Stimulated activated CD4-positive, alpha-beta T cell treated with anti-CD3 and anti-CD28 coated beads, Interleukin-1b, Interleukin-23, amount 100 ng/mL, for 1 hour (primary cell): ENCODE measurements at places on chromosomes 5 and 9.

GRCh38 chr5:18403941-18404438, 769.7 kb downstream of the TAF11L14 start:
- DNase-seq = no peak

DNA sequence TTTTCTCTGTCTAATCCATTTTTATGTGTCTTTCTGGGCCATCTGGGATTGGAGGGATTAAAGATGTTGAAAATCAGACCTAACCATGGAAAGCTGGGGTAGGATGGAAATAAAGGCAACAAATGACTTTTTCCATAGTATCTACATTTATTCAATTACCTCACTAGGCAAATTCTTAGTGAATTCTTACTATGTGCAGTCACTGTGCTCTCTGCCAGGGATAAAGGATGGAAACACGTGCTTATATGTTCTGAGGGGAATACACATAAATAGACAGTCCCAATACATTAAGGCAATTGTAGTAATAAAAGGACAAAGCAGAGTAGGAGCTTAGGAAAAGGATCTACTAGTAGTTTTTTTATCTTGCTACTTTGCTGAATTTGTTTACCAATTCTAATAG, 214.2 kb downstream of the PRR16 start:
- DNase-seq = no peak

GRCh38 chr5:100518377-100518776, 16.8 kb upstream of the FAM174A start:
- DNase-seq = no peak

DNA sequence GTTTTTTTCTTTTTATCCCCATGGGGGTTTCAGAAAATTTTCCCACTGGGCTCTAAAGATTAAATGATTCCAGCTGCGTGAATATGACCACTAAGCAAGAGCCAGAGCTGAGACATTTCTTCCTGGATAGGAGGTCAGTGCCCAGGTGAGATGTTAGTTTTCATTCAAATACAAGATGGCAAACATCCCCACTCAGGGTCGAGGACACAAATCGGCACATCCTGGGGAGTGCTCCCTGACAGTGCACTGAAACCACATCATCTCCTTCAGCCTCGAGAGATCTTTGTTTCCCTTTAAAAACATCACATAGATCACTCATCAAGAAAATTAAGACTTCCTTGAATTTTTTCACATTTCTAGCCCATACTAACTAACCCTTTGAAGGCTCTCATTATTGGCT, 273.2 kb upstream of the PANK3 start:
- DNase-seq = no peak

DNA sequence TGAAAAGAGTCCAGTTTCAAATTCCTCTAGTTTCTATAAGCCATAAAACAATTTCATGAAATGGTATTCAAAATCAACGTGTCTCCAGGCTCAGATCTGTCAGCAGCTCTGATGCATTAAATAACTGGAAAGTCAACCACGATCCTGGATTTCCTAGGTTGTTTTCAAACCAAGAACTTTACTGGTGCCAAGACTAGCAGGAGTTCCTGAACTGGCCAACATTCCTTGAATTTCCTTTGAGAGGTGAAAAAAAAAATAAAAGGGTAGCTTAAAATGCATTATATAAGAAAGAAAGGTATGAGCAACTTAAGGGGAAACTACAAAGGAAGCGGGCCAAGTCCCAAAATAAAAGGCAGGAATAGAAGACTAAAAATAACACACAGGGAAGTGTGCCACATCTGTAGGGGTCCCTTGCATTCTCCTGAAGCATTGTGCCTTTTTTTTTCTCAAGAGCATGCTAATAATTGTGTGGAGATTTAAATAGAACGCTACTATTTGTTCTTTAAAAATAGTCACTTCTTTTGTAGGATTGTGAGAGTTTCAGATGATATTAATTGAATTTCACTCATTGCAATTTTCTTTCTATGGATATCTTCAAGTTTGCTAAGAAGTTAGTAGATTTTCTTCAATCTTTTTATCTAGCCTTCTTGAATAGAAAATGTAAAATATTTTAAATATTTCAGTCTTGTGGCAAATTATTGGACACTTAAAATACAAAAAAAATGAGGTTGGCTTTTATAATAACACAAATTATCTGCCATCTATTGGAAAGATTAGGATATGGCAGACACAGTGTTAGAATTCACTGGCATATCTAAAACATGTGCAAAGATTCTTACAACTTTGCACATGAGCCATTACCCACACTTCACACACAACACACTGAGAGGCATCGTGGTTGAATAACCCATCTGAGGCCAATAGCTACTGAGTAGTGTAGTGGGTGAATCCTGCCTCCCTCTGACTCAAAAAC, 15.3 kb downstream of the ESM1 start:
- no peak for DNase-seq

DNA sequence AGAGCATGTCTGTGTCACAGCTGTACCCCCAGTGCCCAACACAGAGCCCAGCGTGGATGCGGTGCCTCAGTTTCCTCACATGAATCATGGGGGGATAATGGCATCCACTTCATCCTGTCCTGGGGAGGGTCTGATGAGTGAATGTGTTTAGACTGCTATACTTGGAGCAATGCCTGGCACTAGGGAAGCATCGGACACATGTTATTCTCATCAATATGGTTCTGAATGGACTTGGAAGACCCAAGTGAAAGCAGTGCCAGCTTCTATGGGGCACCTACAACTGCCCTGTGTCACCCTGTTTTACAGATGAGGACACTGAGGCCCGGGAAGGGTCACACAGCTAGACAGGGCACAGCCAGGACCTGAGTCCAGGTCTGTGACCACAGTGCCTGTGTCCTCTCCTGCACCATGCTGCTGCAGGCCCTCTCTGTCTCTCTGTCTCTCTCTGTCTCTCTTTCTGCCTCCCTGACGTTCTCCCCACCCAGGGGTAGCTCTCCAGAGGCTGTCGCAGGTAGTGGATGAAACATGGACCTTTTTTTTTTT, 42.3 kb upstream of the NEK6 start:
- no peak for DNase-seq

DNA sequence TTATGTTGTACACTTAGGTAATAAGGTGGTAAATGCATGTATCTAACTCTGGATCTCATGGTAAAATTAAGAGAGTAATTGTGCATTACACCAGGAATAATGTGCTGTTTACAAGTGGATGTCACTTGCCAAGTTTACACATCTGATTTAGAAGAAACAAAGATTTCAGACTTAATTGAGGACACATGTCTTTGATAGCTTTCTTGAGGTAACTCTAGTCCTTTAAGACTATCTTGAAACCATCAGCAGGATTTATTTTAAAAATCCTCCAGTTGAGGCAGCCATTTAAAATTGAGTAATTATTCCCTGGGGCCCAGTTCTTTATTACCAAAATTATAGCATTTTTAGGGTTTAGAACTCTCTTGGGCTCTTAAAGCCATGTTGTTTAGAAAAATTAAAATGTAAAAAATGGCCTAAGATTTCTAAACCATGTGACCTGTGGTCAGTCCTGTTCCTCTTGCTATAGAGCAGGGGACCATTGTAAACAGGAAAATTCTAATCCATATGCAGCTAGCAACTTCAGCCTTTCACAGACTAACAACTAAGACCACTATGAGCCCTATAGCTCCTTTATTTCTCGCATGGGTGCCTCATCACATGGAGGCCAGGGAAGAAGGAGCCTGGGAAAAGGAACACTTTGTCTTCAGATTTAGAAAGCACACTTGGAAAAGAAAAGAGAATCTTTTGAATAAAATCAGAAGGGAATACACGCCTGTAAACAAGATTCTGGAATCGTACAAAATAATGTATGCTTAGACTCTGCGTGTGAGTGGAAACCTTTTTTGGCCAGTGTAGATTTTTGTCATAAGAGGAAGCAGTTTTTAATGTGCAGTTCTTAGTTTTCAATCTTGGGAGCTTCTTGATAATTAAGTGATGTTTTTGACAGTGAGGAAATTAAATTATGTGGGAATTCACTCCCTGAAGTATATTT, 71.2 kb downstream of the ZSWIM6 start:
- no peak for DNase-seq

GRCh38 chr9:80649001-80649420, 1040.3 kb downstream of the TLE1 start:
- no peak for DNase-seq

DNA sequence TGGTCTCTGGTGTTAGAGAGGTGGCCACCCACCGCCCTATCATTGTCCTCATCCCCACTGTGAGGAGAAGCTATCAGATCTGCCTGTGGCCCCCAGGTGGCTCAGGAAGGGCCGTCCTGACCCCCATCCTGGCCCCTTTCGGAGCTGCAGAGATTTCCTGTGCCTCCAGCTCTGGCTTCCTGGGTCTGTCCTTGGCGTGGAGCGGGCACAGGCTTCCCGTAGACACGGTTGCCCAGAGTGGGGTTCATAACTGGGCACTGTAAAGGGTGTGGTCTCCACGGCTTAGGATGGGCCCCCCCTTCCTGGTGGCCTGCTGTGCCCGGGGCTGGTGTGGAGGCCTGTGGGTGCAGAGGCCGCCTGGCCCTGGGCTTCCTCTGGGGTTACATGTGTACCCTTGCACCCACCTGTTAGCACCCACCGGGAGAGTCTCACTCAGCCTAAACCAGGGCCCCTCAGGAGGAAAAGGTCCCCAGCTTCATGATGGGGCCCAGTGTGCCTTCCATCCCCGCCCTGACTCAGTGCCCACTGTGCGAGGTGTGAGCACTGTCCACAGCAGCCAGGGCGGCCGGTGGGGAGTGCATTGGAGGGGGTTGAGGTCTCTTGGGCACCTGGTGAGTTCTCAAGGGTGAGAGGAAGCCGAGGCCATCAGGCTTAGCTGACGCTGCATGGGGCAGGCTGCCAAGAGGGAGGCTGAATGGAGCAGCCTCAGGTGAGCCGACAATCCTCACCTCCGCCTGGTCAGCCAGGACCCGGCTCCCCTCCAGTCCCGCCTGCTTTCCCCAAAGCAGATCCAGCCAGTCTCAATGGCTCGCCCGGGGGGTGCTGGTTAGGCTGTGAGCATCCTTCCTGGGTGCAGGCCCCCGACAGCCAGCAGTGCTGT, 15.3 kb upstream of the AJM1 start:
- no peak for DNase-seq

DNA sequence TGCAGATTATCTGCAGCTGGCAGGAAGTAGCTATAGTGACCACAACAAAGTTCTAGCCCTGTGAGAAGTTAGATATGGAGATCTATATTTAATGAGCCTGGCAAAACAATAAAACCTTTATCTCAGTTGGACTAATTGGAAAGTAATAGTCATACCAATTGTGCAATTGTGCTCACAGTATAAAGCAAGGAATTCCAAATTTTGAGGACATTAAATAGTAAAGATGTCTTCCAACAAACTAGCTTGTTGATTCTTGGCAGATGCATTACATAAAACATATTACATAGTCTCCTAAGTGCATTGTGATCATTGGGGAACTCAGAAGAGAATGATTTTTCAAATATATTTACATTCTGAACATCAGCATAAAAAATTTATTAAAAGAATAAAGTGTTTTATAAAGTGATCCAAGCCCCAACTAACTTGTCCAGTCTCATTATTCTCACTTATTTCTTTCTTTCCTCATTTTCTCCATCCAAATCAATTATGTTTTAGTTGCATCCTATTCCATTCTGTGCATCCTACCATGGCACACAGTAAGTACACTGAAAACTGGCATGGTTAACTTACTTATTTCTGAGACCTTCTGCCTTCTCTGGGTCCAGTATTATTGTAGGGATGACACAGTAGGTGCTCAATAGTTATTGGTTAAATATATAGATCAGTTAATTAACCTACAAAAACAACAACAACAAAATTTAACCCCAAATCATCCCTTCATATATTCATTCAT, 977.2 kb upstream of the NUDT12 start:
- no peak for DNase-seq

- DNase-seq = no peak
Measured at GRCh38 chr5:57768745-57769144, 286.1 kb upstream of the ACTBL2 start.

DNA sequence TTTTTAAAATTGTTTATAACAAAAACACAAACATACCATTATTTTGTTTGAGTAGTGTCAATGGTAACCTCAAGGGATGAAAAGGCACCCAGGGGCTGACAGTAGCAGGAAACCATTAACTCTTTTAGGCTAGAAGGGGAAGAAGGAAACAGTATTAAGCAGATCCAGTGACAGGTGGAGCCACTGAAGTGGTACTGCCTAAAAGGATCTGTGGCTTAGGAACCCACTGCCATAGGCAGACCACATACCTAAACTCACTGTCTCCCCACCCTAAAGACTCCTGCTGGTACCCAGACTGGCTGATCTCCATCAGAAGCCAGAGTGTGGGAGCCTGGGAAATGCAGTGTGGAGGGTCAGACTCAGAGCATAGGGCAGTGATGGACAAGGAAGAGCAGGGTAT, 13.5 kb downstream of the RLN1 start:
- DNase-seq = no peak

DNA sequence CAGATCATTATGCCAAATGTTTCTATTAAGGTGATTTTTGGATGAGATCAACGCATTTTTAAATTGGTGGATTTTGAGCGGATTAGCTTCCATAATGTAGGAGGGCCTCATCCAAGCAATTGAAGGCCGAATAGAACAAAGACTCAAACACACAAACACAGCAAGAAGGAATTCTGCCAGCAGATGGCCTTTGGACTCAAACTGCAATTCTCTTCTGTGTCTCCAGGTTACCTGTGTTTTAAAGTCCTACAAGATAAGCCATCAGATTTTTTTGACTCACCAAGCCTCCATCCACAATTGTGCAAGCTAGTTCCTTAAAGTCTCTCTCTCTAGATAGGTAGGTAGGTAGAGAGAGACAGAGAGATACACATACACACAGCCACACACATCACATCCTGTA, 25.5 kb downstream of the CDH6 start:
- no peak for DNase-seq

- DNase-seq = no peak
Measured at GRCh38 chr5:111755942-111756381, 1.0 kb downstream of the NREP start.

DNA sequence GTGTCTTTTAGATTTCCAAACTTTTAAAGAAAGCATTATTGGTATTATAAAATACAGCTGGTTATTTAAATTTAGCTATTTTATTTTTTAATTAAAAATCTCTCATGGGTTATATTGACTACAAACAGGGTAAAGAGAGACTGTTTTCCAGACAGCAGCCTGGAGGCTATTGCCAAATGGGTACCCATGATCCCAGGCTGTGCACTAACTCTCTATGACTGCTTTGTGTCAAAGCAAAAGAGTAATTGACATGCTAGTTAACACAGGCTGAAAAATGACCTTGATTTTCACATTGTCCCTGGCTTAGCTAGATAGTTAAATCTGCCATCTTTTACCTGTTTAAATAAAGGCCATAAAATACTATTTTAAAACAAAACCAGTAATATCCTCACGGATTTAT, 589.7 kb downstream of the ANXA1 start:
- DNase-seq = no peak

DNA sequence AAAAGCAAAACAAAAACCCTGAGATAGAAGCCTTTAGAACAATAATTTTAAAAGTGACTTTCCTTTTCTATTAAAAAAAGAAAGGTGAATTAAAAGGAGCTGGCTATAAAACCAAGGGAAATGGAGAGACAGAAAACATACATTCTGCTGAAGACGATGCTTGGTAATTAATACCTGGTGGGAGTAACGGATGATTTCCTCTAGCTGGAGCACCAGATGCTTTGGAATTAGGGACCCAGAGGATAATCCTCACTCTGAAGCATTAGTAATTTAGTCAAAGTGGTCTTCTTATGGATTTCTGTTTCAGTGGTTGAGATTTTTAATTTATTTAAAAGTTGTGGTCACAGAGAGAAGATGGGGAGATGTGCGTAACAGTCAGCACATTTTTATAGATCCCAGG, 982.5 kb downstream of the TLE4 start:
- DNase-seq = no peak

- no peak for DNase-seq
Measured at GRCh38 chr5:81788329-81788728, 37.4 kb upstream of the SSBP2 start.

- DNase-seq = no peak
Measured at GRCh38 chr5:119333421-119333851, 22.4 kb upstream of the TNFAIP8 start.

- no peak for DNase-seq
Measured at GRCh38 chr5:73176250-73176649, 3.3 kb downstream of the TMEM174 start.
